Occipital lobe (tissue), 3 donors: ENCODE measurements at places on chromosomes 6 and 20.

- DNase-seq, result no peak
These were observed 9.4 kb downstream of the TREML2 start for GRCh38 chr6:41191569-41191968.

DNA sequence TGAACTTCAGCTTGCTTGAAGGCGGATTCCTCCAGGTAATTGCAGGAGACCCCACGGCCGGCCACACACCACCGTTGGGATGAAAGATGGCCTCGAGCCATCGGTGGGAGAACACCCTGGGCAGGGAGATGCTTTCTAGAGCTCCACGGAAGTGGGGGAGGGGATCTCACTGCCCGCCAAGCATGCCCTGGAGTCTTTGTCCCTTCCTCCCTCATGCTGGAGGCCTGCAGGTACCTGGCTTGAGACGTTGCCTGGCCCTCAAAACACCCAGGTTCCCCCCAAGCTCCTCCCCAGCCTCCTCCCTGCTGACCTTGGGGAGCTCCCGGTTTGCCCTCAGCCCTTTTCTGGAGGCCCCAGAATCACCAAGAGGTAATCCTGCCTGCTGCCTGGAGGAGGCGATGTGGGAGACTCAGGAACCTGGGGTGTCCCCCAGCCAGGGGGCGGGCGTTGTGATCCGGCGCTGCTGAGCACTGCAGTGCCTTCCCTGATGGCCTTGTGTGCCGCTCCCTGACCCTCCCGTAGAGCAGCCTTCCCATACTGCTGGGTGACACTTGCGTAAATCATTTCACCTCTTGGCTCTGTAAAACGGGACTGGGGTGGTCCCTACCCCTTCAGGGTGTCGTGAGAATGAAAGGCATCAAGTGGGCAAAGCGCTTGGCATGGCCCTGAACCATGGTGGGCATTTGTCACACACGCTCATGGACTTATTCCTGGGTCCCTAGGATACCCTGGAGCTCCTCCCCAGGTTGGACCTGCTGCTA lies 91.4 kb downstream of the CEBPB start:
- no peak for DNase-seq

- no peak for DNase-seq
These were observed 165.1 kb downstream of the LMBRD1 start for GRCh38 chr6:69631552-69632346.

DNA sequence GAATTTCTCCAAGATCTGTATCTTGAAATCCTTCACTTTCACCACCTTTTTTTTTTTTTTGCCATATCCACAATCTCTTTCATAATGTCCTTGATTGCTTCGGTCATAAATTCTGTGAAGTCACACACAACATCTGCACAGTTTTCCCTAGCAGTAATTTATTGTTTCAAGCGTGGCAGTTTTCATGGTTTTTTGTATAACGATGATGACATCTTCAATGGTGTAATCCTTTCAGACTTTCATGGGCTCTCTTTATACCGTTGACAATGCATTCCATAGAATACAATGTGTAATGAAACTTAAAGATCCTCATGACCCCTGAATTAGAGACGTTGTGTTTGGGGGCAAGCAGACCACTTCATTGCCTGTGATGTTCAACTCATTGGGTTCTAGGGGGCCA lies 693.1 kb downstream of the PTPRT start:
- no peak for DNase-seq

GRCh38 chr6:167572841-167573271 lies 248.0 kb downstream of the TTLL2 start:
- DNase-seq, result no peak

GRCh38 chr6:136326038-136326553 lies 36.5 kb upstream of the BCLAF1 start:
- no peak for DNase-seq

DNA sequence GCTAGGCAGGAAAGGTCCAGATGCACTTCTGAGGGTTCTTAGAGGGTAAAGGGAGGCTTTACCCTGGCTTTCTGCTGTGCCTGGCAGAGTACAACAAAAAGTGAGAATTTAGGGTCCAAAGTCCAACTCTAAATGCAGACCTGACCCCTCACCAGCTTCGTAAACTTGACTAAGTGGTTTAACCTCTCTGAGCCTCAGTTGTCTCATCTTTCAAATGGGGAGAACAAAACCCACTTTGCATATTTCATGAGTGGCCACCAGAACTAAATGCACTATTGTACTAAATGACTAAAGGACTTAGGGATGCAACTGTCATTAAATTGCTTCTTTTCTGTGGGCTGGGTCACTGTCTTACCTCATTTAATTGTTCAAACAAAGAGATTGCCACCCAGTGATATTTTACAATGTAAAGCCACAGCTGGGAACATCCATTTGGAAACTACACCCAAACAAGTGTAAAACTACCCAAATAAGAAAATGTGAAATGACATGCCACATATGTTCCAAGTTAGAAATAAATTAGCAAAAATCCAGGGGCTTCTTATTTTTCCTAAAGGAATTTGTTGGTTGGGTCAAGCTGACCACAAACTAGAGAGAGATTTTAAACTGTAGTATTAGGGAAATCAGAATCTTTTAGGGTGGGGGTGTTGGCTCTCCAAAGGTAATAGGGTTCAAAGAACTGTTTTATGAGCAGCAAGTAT lies 48.3 kb upstream of the RIN2 start:
- no peak for DNase-seq
